ENCODE measurements at places on chromosomes 7 and 10.

DNA sequence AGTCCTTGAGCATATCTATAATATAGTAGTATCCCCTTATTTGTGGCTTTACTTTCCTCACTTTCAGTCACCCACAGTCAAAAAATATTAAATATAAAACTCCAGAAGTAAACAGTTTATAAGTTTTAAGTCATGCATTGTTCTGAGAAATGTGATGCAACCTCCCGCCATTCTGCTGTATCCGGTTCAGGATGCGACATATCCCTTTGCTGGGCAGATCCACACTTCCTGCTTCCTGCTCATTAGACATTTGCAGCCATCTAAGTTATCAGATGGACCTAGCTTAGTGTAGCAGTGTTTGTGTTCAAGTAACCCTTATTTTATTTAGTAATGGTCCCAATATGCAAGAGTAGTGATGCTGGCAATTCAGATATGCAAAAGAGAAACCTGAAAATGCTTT, 38.9 kb upstream of the BMS1 start:
- DNase-seq: no peak

DNA sequence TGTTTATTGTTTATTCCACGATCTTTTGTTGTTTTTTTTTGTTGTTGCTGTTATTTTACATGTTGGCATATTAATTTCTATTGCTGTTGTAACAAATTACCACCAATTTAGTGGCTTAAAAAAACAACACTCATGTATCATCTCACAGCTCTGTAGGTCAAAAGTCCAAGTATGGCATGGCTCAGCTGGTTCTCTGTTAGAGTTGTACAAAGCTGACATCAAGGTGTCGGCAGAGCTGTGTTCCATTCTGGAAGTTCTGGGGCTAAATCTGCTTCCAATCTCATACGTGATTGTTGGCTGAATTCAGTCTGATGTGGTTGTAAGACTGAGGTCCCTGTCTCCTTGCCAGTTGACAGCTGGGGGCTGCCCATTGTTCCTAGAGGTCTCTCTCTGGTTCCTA, 60.2 kb upstream of the FAM133B start:
- no peak for DNase-seq

- no peak for DNase-seq
These were observed 4.2 kb downstream of the PARP12 start for GRCh38 chr7:140058517-140058916.

DNA sequence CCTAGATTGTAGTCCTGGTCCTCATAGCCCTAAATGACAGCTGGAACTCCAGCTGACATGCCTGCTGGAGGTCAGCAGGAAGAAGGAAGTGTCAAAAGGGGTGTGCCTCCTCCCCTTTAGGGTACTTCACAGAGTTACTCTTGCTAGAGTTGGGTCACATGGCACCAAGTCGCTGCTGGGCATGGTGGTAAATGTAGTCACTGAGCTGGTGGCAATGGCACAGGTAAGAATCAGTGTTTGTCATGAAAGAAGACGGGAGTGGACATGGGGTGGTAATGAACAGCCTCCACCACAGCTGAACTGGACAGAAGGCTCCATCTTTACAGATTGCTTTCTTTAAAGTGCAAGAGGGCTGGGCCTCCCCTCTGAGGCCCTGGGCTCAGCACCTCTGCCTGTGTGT, 122.3 kb downstream of the ACTR3B start:
- DNase-seq: no peak

GRCh38 chr7:150716368-150716767, at the start of gene GIMAP1:
Gene GIMAP1, plus strand, starts transcription at chr7:150716613. Its CDS starts 2,435 bp downstream, at chr7:150719048.
- DNase-seq: no peak

GRCh38 chr7:136102881-136103280, 125.7 kb upstream of the MTPN start:
- no peak for DNase-seq

- no peak for DNase-seq
These were observed 35.2 kb downstream of the CCDC71L start for GRCh38 chr7:106625678-106626301.

DNA sequence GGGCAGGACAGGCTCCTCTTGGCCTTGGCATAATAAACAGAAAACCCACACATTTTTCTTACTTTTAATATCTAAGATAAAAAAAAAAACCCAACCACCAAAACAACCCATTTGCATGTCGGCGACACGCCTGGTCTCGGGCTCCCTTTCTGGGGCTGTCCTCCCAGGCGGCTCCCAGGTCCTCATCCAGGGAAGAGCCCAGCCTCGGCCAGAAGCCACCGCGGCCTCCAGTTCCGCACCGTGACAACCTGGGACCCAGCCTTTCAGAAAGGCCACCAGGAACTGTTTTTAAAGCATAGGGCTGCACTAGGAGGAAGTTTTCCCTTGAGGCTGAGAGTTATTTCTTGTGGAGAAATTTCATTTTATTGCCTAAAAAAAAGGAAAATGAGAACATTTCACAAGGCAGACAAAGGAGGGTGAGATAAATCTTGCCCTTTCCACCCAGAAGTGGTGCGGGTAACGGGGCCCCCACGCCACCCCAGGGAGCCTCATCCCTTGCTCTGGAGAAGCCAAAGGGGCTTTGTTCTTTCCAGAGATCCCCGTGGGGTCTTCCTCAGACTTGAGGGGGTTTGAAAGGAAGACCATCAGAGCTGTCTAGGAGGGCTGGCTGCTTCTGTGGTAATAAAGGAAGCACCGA, 39.2 kb upstream of the MKRN1 start:
- DNase-seq: no peak

- no peak for DNase-seq
These were observed 21.4 kb downstream of the KCNK18 start for GRCh38 chr10:117218654-117219053.

GRCh38 chr7:135828604-135829003, 80.0 kb upstream of the FAM180A start:
- DNase-seq: no peak

GRCh38 chr10:98446151-98446660, 529 bp downstream of the HPS1 start:
- DNase-seq: peak; percentile 25

DNA sequence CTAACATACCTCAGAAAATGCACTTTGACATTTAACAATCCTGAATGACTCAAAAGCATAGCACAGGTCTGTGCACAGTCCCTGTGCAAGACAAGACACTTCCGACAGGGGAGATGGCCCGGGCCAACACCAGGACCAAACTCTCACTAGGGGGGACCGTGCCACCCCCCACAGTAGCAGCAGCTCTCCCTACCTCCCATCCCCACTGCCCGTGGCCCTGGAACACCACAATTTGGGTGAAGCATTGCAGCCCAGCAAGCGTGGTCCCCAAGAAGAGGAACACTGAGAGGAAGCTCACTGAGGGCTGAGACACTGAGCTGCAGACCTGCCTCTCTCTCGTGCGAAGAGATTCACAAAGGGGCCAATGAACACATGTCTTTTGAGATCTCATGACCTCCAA, 26.0 kb downstream of the PTPRN2 start:
- DNase-seq: no peak

- DNase-seq: no peak
These were observed 94.7 kb upstream of the EFCAB10 start for GRCh38 chr7:105675934-105676371.

DNA sequence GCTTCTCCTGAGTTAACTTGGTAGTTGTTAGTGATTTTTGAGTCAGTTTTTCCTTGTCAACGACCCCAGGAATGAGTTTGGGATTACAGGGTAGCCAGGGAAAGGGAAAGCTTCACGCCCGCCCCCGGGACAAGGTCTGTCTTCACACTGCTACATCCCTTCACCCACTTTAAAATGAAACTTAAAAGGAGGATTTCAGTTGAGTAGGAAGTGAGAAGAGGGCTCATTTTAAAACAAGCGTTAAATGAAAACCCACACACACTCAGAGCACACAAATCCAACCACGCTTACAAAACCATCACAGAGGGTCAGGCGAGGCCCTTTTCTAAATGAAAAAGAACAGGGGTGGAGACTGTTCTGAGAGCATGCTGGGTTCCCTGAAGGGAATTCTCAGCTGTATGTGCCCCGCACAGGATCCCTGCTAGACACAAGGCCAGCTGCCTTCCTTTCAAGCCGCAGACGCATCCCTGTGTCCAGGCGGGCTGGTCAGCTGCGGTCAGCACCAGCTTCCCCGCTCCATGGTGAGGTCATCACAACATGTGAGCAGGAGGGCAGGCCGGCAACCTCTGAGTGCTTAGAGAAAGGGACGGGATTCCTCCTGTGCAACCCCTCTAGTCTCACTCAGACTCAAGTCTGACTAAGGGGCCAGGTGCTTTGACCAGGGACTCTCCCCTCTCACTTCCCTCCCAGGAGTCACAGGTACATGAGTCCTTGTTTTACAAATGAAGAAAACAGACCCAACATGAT, 111.8 kb downstream of the EGFR start:
- DNase-seq: peak; percentile 83

GRCh38 chr7:35828817-35829216, 28.0 kb downstream of the SEPTIN7 start:
- peak; percentile 8 for DNase-seq

DNA sequence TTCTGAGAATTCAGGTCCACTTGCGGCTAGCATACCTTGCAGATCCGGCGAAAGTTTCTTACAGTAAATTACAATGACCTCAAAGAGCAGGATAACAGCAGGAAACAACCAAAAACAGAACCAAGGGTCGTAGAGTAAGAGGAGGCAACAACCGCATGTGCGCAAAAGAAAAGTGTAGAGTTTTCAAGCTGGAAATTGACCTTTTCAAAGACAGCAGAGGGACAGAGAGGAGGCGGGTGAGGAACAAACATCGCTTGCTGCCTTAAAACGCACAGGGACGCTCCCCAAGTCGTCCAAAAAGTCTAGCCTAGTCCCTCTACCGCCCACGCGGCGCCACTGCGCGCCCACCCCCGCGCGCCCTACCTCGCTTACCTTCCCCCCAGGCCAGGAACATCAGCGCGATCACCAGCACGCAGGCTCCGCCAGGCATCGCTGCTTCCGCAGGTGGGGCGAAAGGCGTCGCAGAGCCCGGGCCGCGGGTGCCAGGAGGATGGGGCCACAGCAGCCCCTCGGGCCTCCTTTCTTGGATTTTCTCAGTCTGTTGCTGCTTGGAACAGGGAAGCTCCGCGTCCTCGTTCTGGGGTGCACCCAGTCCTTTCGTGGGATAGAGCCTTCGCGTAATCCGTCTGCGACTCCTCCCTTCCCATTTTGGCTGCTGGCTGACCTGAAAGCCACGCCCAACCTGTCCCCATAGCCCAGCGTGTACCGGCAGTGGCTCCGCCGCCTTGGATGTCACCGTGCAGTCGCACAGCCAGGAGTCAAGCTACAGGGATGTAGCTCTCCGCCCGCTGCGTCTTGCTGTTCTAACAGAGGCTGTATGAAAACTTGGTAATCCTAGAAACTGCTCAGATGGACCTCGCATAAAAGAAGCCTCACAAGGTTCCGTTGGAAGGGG, at the start of gene VWDE:
VWDE (minus strand) TSS at position 579 of the 895 bp plus-strand sequence; CDS start at position 430, 149 bp downstream.
- DNase-seq: peak; percentile 69

DNA sequence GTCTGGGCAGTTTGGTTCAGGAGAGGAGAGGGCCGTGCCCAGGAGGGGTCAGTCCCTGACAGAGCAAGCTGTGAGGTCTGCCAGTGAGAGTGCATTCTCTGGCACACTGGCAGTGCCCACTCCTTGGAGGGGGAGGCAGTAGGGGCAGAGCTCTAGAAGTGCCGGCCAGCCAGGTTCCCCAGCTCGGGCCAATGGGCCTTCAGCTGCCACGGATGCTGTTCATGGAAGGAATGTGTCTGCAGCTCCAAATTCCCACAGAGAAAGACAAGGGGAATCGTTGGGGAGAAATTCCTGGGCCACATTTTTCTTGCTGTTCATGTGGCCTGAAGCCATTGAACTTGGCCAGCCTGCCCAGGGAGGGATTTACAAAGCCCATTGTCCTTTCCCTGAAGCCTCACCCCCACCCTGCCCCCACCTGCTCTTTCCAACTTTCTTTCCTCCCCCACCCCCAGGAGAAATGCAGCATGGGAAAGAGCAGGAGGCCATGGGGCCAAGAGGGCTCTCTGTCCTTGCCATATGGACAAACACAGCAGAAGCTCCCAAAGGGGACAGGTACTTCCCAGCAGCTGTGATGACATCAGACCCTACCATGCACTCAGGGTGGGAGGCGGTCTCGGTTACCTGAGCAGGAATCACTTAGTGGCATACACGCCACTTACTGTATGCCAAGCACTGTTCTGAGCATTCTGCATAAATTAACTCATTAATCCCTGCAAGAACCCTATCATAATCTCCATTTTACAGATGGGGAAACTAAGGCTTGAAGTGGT, 70.7 kb downstream of the ARHGAP22 start:
- peak; percentile 50 for DNase-seq

GRCh38 chr10:127612-128432, 7.4 kb upstream of the ZMYND11 start:
- no peak for DNase-seq

GRCh38 chr7:52911795-52912194, 123.6 kb upstream of the POM121L12 start:
- DNase-seq: no peak

DNA sequence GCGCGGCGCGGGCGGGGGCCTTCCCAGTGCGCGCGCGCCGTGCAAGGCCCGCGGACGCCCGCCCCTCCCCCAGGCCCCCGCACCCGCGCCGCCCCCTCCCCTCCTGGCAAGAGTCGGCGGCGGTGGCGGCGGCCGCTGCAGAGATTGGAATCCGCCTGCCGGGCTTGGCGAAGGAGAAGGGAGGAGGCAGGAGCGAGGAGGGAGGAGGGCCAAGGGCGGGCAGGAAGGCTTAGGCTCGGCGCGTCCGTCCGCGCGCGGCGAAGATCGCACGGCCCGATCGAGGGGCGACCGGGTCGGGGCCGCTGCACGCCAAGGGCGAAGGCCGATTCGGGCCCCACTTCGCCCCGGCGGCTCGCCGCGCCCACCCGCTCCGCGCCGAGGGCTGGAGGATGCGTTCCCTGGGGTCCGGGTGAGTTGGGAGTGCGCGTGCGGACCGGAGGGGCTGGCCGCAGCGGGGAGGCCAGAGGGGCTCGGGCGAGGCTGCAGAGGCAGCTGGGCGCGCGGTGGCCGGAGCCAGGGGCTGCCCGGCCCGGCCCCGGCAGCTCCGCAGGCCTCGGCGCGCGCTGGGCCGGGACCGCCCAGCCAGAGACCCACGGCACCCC, at the start of gene BMPR1A:
BMPR1A (plus strand) TSS at position 109 of the 602 bp plus-strand sequence. CDS start 119,400 bp downstream, outside the sequence.
- peak; percentile 83 for DNase-seq

DNA sequence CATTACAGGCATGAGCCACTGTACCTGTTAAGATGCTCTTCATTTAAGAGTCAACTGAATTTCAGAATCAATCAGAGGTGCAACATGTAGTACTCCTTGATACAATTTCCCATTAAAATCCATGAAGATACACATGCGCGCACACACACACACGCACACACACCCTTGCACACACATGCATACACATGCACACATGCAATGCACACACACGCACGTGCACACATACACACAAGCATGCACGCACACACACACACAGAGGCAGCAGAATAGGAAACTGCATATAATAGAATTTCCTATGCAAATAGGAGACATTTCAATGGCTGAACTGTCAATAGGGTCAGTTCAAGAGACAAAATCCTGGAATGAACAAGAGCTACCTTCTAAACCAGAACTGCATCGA, 192.6 kb downstream of the CALN1 start:
- no peak for DNase-seq

GRCh38 chr7:110170841-110171240, 920.1 kb upstream of the LRRN3 start:
- no peak for DNase-seq

- DNase-seq: no peak
These were observed 375 bp upstream of the FGF8 start for GRCh38 chr10:101776161-101776817.

GRCh38 chr10:8584666-8585065, 530.2 kb downstream of the GATA3 start:
- DNase-seq: peak; percentile 49

- DNase-seq: peak; percentile 8
These were observed 355.4 kb downstream of the HGF start for GRCh38 chr7:81414411-81414810.

GRCh38 chr7:32958046-32959025, 1.1 kb downstream of the FKBP9 start:
- peak; percentile 7 for DNase-seq

GRCh38 chr10:1706711-1707110, 30.6 kb downstream of the ADARB2 start:
- DNase-seq: no peak
